ENCODE measurements at places on chromosomes 2 and 18. TPM values are rescaled to one million over a fixed set of nuclear protein-coding genes. Genes with fewer than 3 reads are reported as not detected.
A peak's percentile ranks its signal among the peaks of the same experiment; 100 is the strongest.

DNA sequence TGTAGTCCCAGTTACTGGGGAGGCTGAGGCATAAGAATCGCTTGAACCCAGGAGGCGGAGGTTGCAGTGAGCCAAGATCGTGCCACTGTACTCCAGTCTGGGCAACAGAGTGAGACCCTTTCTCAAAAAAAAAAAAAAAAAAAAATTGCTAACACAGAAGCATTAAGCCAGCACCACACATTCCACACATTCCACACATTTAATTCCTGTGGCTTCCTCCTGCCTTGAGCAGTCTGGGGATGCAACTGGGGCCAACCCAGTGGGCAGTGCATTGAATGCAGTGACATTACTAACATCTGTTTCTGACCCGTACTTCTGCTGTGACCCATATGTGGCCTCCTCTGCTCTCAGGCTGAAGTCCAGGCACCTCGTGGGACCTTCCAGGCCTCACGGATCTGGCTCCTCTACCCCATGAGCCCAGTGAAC lies 107.0 kb downstream of the BCL2L11 start:
- DNase-seq: no peak

DNA sequence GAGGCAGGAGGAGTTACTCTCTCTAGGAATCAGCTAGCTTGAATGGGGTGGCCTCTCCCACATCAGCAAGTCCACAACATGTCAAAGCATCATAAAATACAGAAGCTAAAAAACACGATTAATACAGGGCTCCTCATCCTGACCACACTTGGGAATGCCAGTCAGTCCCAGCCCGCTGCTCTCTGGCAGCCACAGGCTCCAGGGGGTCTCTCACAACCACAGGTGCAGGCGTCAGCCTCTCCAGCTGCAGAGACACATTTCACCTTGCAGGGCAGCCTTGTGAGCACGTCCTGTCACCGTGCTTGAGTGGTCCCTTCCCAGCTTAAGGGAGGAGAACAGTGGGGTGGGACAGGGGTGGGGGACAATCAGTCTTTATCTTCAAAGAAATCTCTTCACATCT lies 137.4 kb upstream of the SH3BP4 start:
- DNase-seq: no peak

GRCh38 chr2:182682210-182682609 lies 33.8 kb upstream of the DNAJC10 start:
- DNase-seq: no peak

GRCh38 chr2:126898636-126899035 lies at the start of gene TEX51:
Gene TEX51, plus strand, starts transcription at chr2:126898890. Its CDS starts 29 bp downstream, at chr2:126898919.
- peak; percentile 2 for DNase-seq

MFF gene
- 67.5 TPM for total RNA-seq

- DNase-seq: no peak
These were observed 38.1 kb downstream of the FER1L5 start for GRCh38 chr2:96680561-96681141.

DNA sequence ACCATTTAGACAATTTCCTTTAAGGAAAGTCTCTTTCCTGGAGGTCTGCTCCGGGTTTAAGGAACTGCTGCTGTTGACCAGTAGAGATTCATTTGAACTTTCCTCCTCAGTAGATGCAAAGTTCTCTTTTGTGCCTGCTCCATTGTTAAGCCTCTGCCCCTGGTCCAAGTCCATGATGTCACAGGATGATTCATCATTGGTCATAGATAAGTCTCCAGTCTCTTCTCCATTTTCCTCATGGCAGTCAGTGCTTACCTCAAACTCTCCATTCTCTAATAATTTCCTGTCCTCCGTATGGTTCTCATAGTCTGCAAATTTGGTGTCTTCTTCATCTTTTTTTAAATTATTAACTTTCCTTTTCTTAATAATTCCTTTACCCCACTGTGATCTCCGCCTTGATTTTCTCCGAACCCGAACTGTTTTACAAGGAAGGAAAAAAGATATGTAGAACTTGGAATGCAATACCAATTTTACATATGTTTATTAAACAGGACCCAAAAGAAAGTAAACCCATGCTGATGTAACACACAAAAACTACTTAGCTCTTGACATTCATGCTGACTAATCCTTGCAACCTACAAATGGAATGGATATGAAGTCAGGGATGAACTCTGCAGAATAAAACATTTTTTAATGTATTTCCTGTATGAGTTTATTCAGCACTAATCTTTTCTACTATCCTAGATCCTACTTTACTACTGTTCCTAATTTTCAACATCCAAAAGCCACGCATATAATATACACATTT lies 169.1 kb downstream of the ATAD2B start:
- no peak for DNase-seq

- no peak for DNase-seq
These were observed 96.6 kb upstream of the NOSTRIN start for GRCh38 chr2:168705534-168706470.

CDH2 gene
- not detected for total RNA-seq

HOXD11 gene
- not detected for total RNA-seq

DNA sequence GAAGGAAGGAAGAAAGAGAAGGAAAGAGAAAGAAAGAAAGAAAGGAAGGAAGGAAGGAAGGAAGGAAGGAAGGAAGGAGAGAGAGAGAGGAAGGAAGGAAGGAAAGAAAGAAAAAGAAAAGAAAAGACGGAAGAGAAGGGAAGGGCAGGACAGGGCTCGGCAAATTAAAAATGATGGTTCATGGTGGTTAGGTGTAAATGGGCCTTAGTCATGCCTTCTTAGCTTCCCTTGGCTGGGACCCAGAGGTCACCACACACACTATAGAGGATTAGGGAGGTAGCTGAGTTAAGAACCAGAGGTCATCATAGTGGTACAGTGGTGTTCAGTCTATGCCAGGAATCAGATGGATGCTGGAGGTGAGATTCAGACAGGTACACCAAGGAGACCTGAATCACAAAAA lies 9.3 kb upstream of the ATL2 start:
- no peak for DNase-seq

PDCD1 gene
- total RNA-seq: 17.2 TPM

NUP35 gene
- total RNA-seq: 15.5 TPM

DNA sequence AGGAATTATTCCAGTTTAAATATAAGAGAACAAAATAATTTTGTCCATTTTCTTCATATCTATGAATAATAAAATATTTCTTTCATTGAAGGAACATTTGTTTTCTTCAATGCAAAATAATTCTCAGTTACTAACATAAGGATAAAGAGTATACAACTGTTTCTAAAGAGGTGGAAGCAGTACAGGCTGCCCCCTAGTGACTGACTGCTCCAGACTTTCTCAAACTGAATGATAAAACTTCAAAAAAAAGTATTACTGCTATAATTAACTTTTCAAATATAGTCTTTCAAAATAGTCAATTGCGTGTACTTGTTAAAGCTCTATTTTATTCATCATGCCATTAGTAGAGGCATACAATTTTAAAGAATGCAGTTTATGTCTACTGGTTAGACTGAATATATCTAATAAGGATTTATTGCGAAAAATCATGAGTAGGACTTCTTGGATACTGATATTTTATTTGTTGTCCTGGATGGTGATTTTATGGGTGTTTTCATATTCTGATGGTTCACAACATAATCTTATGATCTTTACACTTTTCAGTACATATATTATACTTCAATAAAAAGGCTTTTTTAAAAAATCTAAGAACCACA lies 100.1 kb downstream of the WDPCP start:
- DNase-seq: no peak

DNA sequence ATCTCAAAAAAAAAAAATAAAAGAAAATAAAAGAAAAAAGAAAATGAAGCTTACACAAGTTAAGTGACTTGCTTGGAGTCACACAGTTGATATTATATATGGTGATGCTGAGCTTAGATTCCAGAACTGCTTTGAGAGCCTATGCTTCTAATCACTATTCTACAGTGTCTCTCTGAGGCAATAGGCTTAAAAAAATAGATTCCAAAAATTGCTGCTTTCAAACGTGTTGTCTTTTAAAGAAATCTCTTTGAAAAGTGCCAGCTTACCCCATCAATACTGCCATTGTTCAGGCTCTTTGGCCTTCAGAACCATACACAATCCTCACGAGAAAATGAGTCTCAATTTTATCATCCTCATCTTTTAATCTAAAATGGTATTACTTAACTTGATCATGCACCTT lies 102.6 kb downstream of the CDK15 start:
- DNase-seq: no peak

RPL31 gene
- total RNA-seq: 1,356 TPM

GRCh38 chr18:40926679-40927078 lies 1028.4 kb upstream of the PIK3C3 start:
- DNase-seq: no peak

DPP10 gene
- total RNA-seq: not detected

GRCh38 chr2:96116424-96116878 lies at the start of gene ADRA2B:
Gene ADRA2B, minus strand, starts transcription at chr2:96116571. Its CDS starts 422 bp downstream, at chr2:96116149.
- peak; percentile 73 for DNase-seq

DNA sequence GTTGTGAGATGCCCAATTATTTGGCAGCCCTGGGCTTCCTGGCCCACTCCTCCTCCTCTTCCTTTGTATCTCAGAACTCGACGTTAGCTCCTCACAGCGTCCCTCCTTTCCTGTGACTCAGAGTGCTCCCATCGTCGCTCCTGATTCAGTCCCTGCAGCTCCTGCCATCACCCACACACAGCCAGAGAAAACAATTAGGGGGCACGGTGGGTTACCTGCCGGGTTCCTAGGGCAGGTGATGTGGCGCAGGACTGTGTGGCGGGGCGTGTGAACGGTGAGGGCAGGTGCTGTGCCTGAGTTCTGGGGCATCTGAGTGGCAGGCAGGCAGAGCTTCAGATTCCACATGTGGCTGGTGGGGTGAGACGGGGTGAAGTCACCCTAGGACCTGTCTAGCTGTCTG lies 42.6 kb downstream of the GLI2 start:
- DNase-seq: no peak

STON1 gene
- total RNA-seq: 3.0 TPM

NPPC gene
- not detected for total RNA-seq

PAX3 gene
- not detected for total RNA-seq

DNAJC5G gene
- total RNA-seq: not detected

SLC20A1 gene
- total RNA-seq: 158 TPM

GRCh38 chr2:11955884-11956291 lies 209.5 kb downstream of the LPIN1 start:
- no peak for DNase-seq

GREB1L gene
- not detected for total RNA-seq

ACVR1C gene
- 1.6 TPM for total RNA-seq

GRCh38 chr2:113851640-113852039 lies 38.2 kb upstream of the ACTR3 start:
- DNase-seq: no peak

- DNase-seq: no peak
These were observed 1.9 kb downstream of the SCYGR3 start for GRCh38 chr2:227612546-227613271.

DNA sequence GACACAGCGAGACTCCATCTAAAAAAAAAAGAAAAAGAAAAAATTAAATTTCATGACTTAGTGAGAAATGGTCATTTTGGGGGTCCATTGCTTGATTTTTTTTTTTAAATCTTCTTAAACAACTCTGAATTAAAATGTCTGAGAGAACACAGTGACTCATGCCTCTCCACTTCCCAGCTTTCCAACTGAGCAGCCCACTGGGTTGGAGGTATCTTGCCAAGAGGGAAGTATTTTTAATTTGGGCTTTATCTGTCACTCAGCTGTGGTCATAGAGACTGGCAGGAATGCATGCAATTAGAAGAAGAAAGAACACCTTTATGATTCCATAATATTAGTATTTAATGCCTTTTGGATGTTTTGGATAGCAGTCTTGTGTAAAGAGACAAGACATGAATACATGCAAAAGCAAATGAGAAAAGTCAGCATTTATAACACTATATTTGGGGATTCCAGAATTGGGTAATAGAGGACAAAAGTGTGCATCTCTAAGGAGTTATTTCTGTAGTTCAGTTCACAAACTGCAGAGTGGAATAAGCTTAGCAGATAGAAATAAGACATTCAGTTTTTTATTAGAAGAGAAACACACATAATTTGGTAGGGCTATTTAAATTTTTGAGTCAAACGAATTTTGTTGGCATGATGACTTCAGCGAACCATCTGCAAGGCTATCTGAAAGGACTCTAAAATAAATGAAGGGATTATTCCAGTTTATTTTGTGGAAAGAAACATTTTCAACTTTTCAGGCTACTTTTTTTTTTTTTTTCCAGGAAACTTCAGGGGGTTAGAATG lies 254.8 kb downstream of the TGIF1 start:
- DNase-seq: no peak

UGT1A4 gene
- total RNA-seq: not detected

GRCh38 chr2:197001921-197002320 lies 75.4 kb upstream of the PGAP1 start:
- DNase-seq: no peak

GRCh38 chr2:54808661-54809060 lies 85.2 kb downstream of the EML6 start:
- no peak for DNase-seq

DNA sequence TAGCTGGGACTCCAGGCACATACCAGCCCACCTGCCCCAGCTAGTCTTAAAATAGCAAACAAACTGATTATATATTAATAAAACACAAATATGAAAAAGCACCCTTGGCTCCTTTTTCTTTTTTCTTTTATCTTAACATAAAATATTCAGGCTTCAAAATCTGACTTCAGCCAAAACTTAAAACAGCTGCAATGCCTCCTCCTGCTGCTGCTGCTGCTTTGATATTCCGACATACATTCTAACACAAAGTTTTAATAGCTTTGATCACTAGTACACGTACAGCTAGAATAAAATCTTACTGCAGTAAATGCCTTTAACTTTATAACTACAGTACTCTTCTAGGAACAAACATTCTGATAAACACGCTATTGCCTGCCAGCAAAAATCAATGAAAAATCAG lies 71.4 kb upstream of the RNU4ATAC start:
- DNase-seq: no peak

DNA sequence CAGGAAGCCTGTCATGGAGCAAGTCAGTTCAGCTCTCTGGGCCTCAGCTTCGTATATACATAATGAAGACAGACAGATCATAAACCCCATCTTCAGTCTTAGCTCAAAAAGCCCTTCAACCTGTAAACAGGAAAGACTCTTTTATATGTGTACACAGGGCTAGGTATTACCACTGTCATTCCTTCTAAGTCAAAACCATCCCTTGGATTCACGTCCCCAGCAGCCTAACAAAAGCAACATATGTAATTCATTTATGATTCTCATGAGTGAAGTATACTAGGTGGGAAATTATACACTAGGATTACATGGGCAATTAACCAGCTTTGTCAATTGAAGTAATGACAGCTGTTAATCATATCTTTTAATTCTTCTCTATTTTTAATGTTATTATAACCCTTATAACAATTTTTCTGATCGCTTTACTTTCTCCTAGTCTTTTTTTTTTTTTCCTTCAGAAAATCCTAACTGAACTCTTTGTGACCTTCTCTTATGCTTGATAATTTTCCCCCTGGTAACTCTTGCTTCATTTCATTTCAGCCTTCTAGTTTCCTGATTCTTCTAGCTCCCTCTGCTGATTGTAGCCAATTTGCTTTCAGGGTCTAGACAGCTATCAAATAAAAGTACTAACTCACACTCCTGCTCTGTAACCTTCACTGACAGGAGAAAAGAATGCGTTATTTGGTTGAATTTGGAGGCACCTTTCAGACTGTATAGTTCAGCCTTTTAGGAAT lies 99.7 kb downstream of the RBM43 start:
- DNase-seq: no peak

- DNase-seq: no peak
These were observed 373.6 kb downstream of the DCDC2C start for GRCh38 chr2:4077017-4077416.

GRCh38 chr18:58980991-58981390 lies 116.3 kb downstream of the ZNF532 start:
- DNase-seq: no peak

CCNT2 gene
- 37.4 TPM for total RNA-seq

CPS1 gene
- 0.86 TPM for total RNA-seq

- DNase-seq: no peak
These were observed 69.7 kb upstream of the CTDP1 start for GRCh38 chr18:79609841-79610281.

CCDC68 gene
- 0.13 TPM for total RNA-seq
